Activated CD4-positive, alpha-beta T cell treated with anti-CD3 and anti-CD28 coated beads, Interleukin-2, amount 50 U/mL, for 16 hours (primary cell): ENCODE measurements at places on chromosomes 1 and 21.

DNA sequence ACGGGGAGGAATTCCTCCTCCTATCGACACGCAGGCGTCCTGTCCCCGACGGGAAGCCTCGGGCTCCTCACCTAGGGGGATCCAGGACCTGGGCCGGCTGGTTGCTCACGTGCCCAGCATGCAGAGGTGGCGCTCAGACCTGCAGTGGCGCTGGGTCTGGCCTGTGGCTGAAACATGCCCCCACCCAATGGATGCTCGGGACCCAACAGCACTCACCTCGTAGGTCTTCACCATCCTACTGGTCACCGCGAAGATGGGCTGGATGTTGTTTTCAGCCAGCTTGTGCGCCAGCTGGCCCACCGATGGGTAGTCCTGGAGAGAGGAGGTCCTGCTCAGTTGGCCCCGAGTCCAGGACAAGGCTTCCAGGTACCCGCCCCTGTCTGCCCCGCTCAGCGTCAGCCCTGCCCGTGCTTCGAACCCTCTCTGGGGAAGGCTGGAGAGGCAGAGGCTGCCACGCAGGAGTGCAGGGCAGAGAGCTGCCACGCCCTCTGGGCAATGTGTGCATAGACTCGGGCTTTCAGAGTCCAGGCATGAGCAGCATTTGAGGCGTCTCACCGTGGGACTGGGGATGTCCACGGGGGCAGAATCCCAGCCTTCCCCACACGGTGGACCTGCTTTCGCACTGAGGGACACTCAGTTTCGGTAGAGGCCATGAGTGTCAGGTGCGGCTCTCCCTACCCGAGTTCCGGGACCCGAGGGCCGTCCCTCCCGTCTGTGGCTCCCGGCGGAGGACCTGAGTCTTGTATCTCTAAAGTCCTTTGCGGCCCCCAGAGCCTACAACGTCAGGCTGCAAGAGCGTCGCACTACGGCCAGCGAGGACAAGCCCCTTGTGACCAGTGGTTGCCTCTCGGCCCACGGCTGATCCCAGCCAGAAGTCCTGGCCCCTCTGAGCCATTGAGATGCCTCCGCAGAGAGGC is 21.6 kb downstream of the ITGB2 start:
- no peak for DNase-seq

DNA sequence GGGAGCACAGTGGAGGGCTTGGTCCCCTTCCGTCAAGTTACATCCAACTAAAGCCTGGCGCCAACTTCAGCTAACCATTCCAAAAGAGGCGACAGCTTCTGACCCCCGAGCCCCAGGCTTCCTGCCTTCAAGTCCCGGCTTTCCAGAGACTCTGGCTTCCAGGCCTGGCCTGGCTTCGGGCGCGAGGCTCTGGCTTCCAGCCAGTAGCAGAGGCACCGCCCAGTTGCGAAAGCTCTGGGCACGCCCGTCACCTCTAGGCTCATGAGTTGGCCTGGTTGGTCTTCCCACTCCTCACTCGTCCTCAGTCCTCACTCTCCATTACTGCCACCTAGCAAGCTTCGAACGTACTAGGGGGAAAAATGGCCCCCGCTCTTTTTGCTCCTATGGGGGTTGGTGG is 30.0 kb upstream of the C1orf185 start:
- DNase-seq = no peak

DNA sequence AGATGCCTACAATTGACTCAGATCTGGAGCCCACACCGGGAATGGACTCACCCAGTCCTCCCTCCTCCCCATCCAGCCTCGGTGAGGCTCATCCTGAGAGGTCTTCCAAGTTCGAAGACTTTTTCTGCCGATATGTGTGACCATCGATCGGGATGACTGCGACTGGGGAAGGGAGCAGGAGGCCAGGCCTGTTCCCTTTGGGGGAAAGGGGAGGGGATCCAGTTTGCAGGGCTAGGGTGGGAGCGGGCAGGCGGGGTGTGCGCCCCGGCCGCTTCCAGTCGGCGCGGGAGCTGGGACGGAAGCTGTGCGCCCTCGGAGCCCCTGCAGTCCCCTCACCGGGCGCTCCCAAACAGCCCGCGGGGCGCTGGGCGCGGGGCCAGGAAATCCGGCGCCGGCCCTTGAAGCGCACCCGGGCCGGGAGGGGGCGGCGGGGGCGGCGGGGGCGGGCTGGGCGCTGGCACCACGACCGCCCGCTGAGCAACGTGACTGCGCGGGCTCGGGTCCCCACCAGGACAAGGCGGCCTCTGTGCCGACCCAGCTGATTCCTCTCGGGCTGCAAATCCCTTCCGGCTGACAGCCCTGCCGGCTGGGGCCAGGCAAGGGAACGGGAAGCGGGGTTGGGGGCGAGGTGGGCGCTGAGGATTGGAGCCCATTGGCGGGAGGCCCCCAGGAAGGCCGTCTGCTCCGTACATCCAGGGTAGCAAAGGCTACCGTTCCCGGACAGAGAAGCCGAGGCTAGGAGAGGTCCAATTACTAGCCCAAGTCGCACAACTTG is 103.9 kb downstream of the EBNA1BP2 start:
- no peak for DNase-seq

DNA sequence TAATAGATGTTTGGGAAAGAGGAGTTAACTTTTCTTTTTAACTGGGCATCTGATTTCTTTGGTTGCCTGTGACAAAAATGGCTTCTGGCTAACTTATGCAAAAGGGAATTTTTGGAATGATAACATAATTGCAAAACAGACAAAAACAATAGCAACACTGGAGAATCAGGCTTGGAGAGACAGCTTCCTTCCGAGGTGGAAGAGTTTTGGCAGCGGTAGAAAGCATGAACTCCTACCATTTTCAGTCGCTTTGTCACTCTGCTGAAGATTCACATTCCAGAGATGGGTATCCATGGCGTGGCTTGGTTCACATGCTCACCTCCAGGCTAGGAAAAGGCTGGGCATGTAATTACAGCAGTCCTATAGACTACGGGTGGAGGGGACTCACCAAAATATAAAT is 17.2 kb upstream of the FGGY start:
- no peak for DNase-seq

DNA sequence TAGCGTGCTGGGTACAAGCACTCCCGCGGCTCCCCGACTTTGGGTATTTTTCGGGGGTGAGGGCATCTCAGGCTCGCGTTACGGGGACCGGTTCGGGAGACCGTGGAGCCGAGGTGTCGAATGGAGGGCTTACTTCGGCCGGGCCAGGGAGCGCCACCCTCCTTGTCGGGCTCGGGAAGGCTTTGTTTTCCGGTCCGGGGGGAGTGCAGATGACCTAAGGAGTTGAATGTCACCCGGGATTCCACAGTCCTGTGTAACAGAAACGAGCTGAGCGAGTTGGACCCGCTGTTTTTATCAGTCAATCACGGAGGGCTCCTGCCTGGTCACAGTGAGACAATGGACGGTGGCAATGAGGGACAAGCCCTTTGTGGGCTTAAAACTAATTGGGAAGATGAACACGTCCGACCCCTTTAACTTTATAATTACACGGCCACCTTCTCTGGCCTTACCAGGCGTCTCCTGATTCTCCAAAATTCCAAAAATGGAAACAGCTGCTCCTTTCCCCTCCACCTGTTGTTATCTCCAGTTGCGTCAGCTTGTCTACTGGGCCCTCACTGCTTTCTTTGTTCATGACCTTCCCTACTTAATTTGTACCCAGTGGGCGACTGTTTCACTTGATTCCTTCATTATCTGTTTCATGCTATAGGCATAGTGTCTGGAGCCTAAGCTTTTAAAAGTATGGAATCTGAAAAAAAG is 929 bp upstream of the TRIM45 start:
- no peak for DNase-seq

GRCh38 chr1:30508611-30509010 is 214.8 kb downstream of the MATN1 start:
- DNase-seq = no peak

DNA sequence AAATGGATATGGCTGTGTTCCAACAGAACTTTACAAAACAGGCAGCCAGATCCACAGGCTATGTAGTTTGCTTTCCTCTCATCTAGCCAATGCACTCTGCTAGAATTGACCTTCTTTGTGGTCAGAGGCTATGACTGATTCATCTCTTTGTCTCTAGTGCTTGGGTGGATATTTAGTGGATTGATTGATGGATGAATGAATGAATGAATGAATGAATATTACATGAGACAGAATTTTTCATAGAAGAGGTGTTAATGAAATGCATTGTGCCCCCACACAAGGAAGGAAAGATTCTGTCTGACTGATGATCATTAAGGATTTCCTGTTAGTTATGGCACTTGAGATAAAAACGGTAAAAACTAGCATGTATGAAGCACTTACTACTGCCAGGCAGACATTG is 50.5 kb upstream of the ZYG11A start:
- DNase-seq = no peak
